Occipital lobe (tissue), 3 donors: ENCODE measurements at places on chromosomes 1 and 21. TPM values are rescaled to one million over a fixed set of nuclear protein-coding genes. Genes with fewer than 3 reads are reported as not detected.

The NCDN gene
- total RNA-seq: 59.7 TPM

GRCh38 chr1:166133857-166134256 is 32.9 kb downstream of the FAM78B start:
- no peak for DNase-seq

GRCh38 chr1:163186862-163187261 is 15.9 kb downstream of the RGS5 start:
- DNase-seq: no peak

The WLS gene
- total RNA-seq: 29.2 TPM

DNA sequence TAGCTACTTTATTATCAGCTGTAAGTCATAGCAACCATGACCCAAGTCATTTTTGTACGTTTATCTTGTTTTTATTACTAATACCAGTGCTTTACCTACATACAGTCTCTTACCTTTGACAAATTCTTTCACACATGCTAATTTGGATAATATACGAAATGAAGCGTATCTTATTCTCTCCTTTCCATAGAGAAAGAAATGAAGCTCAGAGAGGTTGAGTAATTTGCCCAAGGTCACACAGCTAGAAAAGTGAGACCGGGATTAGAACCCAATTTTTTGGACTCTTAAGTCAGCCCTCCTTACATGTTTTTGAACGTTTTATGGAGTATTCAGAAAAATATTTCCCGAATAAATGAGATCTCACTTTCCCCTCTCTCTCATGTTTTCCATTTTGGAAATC is 52.6 kb downstream of the OLIG1 start:
- DNase-seq: no peak

The TSPAN1 gene
- total RNA-seq: 0.31 TPM

The ELF3 gene
- total RNA-seq: 0.31 TPM

The AZIN2 gene
- 25.4 TPM for total RNA-seq

The SPTA1 gene
- 0.94 TPM for total RNA-seq

DNA sequence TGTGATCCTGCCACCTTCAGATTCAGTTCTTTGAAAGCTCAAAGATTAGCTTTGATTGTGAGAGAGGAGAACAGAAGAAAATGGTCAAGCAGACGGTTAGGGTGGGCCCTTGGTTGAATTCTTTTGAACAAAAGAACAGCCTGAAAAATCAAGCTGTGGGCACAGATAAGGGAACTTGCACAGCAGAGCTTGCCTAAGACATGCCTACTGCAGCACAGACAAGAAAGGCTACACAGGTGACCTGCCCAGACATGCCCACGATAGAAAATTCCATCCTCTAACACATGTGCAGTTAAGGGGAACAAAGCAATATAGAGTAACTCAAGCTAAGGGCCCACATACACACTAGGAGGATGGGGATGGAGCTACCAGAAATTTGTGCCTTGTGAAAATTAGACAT is 512.5 kb upstream of the LRRC7 start:
- no peak for DNase-seq

DNA sequence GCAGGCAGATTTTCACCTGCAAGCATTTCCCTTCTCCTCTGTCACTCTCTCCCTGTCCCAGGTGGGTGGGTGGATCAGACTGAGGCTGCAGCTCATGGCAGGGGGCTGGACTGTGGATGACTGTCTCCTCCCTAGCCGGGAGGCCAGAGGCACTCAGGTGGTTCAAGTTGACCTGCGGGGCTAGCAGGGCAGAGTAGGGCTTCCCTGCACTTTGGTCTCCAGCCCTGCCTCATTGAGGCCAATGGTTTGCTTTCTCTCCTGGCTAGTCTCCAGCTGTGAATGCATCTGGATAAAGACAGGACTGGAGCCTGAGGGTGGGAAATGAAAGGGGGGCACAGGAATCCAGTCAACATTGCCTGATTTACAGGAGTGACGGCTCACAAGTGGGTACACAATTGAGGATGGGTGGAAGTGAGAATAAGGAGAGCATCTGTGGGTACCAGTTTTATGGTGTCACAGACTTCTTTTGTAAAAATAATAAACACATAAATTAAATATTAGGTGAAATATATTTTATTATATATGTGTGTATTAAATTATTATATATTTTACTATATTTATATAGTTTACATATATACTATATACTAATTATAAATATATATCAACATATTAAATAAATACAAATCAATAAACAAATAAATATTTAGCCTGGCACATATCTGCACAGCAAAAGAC is 25.6 kb downstream of the RUNX1 start:
- DNase-seq: no peak

DNA sequence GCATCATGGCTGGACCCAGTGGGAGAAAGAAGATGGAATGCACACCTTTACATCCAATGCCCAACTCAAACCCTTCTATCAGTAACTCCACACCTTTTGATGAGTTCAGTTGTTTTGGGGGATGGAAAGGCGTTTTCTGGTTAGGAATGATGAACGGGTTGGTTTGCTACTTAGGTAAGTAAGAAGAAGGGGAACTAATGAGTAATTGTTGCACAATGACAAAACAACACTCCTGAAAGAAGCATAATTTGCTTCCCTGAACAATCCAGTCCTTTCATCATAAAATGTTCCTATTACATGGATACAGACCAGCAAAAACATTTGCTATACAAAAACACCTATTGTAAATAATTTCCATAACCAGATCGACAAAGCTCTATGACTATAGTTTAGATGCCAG is 35.9 kb upstream of the NFIA start:
- DNase-seq: no peak

- DNase-seq: no peak
These were observed 198.7 kb downstream of the KCNT2 start for GRCh38 chr1:196409586-196409985.

DNA sequence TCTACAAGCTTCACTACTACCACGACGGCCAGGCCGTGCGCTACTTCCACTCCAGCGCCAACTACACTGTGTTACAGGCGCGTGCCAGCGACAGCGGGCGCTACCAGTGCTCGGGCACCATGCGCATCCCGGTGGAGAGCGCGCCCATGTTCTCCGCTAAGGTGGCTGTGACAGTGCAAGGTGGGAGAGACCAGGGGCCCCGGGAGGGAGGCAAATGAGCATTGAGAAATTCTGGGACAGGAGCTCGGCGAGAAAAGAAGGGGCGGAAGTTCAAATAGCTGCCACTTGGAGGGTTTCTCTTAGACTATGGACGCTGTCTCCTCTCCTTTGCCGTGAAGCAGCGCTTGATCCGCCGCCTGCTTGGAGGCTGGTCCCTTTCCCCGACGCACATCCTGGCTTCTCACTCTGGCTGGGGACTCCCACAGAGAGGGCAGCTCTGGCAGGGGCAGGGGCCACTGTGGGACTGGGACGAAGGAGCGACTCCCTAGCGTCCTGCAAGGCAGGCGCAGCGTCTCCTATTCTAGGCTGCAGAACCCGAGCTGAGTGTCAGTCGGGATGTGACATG is 4.6 kb downstream of the FCRLB start:
- peak; percentile 44 for DNase-seq

The GPR52 gene
- 12.9 TPM for total RNA-seq

GRCh38 chr21:45916011-45916840 is 65.3 kb upstream of the COL6A1 start:
- no peak for DNase-seq

GRCh38 chr1:44946725-44947062 is 39.7 kb downstream of the EIF2B3 start:
- no peak for DNase-seq

GRCh38 chr1:201894343-201895119 is 5.8 kb downstream of the SHISA4 start:
- no peak for DNase-seq

DNA sequence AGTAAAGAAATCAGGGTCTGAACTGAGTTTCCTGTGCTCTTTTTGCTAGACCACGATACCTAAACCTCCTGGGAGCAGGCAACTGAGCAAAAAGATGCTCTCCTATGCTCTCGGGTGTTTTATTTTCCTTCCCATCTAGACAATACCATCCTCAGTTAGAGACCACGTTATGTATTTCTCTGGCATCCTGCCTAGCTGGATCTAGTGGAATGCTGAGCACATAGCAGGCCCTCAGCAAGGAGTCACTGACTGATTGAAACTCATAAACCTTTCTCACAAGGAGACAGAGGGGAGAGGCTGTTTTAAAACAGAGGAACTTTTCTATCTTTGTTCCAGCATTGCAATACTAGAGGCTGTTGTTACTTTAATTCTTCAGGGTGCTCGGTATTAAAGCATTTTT is 168.0 kb downstream of the CYYR1 start:
- no peak for DNase-seq

DNA sequence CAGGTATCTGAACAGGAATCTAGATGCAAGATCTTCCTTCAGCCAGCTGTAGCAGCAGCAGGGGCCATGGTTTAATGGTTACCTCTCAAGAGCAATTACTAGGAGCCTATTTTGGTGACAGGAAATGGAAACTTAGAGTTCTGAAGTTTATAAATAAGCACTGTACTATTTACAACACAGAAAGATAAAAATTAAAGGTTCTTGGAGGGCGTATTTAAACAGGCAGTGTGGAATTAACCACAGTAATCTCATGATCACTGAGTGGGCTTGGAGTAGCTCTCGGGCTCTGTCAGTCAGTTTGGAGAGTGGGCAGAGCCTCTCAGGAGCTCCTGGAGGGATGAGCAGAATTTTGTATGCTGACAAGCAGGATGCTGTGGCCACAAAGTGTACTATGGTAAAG is 10.2 kb upstream of the FCRL5 start:
- no peak for DNase-seq
